ENCODE measurements at places on chromosomes 1 and 21. TPM values are rescaled to one million over a fixed set of nuclear protein-coding genes. Genes with fewer than 3 reads are reported as not detected.

The INAVA gene
- total RNA-seq, result not detected

The PCBP3 gene
- 1.2 TPM for total RNA-seq

The OR2G6 gene
- not detected for total RNA-seq

The ETV3L gene
- total RNA-seq, result not detected

The SPRR5 gene
- not detected for total RNA-seq

The OR10J1 gene
- not detected for total RNA-seq

The EVA1B gene
- total RNA-seq, result 366 TPM

The ESPN gene
- total RNA-seq, result not detected

The TSPEAR gene
- total RNA-seq, result 0.08 TPM

The STRIP1 gene
- 50.3 TPM for total RNA-seq

The CLDN17 gene
- not detected for total RNA-seq

The ANGPTL7 gene
- 0.65 TPM for total RNA-seq

The FAM72A gene
- total RNA-seq, result 2.9 TPM

The FAM177B gene
- not detected for total RNA-seq

The GPR161 gene
- total RNA-seq, result 7.0 TPM

The COL18A1 gene
- total RNA-seq, result 57.9 TPM

The TMEM125 gene
- not detected for total RNA-seq

The GUCA2B gene
- total RNA-seq, result not detected

The GPR25 gene
- not detected for total RNA-seq

The SPATA45 gene
- total RNA-seq, result not detected

The GRIK3 gene
- not detected for total RNA-seq

The KTI12 gene
- 12.7 TPM for total RNA-seq

The HFM1 gene
- total RNA-seq, result 0.49 TPM

The PDE9A gene
- not detected for total RNA-seq

The C1orf146 gene
- not detected for total RNA-seq

The SYCP1 gene
- not detected for total RNA-seq

The PGLYRP3 gene
- not detected for total RNA-seq

The PLA2G2D gene
- not detected for total RNA-seq

The MFAP2 gene
- 47.7 TPM for total RNA-seq

The NECTIN4 gene
- not detected for total RNA-seq

The TMCO4 gene
- 25.3 TPM for total RNA-seq

The UTS2 gene
- not detected for total RNA-seq

The NES gene
- 44.5 TPM for total RNA-seq

The LHX8 gene
- total RNA-seq, result not detected

The MYBPHL gene
- not detected for total RNA-seq

The BACH1 gene
- 81.3 TPM for total RNA-seq

The IFI44L gene
- 17.7 TPM for total RNA-seq

The HSD3B2 gene
- not detected for total RNA-seq

The PGLYRP4 gene
- total RNA-seq, result not detected

The CXADR gene
- 2.0 TPM for total RNA-seq

The LRRC53 gene
- not detected for total RNA-seq

The COL9A2 gene
- total RNA-seq, result 7.0 TPM

The SPRR4 gene
- total RNA-seq, result not detected

The CELA2A gene
- total RNA-seq, result not detected

The F13B gene
- not detected for total RNA-seq

The SH2D5 gene
- total RNA-seq, result 1.6 TPM

The NBPF4 gene
- total RNA-seq, result not detected

The KRTAP21-2 gene
- total RNA-seq, result not detected

The MPL gene
- not detected for total RNA-seq

The MCOLN2 gene
- total RNA-seq, result 1.1 TPM

The ITLN1 gene
- total RNA-seq, result 0.49 TPM

The SLC30A10 gene
- not detected for total RNA-seq

The BNIPL gene
- total RNA-seq, result 0.18 TPM

The FCGR2B gene
- not detected for total RNA-seq
